ENCODE measurements at places on chromosomes 11 and 22. TPM values are rescaled to one million over a fixed set of nuclear protein-coding genes. Genes with fewer than 3 reads are reported as not detected.
A peak's percentile ranks its signal among the peaks of the same experiment; 100 is the strongest.

GRCh38 chr22:30423301-30423958 is 2.1 kb upstream of the MTFP1 start:
- peak; percentile 74 for DNase-seq

- no peak for DNase-seq
Observed at GRCh38 chr22:20968281-20968977, 1.4 kb downstream of the AIFM3 start.

DNA sequence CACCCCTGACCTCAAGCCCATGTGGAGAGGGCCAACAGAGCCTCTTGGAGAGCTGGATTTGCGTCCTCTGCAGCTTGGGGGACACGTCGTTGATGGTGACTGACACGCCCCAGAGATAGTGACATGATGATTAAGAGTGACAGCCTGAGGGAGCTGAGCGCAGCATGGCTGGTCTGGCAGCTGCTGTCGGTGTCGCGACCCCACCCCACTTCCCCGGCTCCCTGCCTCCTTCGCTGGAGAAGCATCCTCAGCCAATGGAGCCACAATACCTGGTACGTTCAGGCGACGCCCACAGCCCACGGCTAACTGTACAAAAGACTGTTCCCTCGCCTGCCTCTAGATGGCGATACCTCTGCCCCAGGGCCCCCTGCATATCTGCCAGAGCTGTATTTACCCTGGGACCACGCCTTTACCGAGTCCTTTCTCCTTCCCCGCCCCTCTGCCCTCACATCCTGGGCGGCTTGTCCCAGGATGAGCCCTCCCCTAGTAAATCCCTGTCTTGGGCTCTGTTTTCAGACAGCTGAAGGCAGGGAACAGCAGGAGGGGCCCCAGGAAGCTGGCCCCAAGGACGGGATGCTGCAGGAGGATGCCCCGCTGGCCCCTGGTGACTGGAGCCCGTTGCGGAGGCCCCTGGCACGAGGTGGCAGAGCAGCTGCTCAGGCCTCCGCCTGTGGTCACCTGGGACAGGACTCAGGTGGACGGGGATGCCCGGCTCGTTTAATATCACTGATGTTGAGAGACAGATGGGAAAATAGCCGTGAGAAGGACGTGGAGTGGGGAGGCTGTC is 90.6 kb downstream of the RPS6KA4 start:
- no peak for DNase-seq

DNA sequence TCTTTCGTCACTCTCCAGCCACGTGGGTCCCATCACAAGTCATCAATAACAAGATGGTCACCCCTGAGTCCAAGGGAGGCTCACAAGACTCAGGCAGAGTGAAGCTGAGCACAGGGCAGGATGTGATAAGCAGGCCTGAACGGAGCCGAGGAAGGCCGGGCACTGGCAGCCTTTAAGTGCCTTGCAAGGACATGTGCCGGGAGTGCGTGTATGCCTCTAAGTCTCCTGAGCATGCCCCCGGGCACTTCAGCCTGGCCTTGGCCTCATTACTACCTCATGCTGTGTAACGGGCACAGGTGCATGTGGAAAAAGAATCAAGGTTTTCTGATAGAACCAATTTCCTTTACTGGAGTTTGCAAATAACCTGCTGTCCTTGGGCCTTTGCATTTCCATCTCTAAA is 55.8 kb downstream of the UBASH3B start:
- no peak for DNase-seq

DNA sequence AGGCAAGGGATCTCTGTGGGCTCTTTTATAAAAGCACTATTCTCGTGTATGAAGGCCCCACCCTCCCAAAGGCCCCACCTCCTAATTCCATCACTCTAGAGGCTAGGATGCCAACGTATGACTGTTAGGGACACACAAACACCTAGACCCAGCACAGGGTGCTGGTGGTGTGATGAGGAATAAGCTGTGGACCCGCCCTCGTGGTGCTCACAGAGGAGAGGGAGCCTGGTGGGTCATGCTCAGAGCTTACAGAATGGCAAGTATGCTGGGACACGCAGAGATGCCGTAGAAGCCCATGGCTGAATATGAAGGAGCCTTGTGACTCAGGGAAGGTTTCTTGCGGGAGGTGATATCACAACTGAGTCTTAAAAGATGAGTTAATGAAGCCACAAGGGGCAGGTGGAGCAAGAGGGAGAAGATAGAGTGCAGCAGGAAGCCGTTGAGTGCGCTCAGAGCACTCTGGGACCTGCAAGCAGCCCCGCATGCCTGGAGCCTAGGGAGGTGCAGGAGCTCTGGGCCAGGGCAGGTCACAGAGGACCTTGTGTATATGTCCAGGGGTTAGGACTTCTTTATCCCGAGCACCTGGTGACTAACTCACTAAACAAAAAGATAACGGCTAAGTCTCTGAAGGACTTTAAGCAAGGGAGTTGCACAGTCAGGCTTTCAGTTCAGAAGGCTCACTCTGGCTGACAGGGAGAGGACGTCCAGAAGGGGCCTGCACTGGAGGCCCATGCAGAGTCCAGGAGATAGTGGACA is 160.9 kb downstream of the TRIM29 start:
- DNase-seq = no peak

- DNase-seq = no peak
Observed at GRCh38 chr11:68076371-68077042, 37.7 kb downstream of the TCIRG1 start.

DNA sequence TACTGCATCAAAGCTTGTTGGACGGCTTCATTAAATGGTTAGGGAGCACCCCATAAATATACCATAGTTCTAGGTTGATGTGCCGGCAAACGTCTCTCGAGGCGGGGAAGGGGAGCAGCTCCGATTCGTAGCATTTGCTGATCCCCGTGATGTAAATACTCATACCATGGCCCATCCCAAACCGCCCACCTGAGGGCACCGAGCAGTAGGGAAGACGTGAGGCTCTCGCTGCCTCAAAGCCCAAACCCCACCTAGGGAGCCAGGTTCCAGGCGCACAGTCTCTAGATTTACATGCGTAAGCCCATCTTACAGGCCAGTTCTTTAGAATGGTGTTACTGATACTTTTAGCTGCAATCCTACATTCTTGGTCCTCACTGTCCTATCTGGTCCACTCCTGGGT is 124.0 kb downstream of the FEZ1 start:
- no peak for DNase-seq

DNA sequence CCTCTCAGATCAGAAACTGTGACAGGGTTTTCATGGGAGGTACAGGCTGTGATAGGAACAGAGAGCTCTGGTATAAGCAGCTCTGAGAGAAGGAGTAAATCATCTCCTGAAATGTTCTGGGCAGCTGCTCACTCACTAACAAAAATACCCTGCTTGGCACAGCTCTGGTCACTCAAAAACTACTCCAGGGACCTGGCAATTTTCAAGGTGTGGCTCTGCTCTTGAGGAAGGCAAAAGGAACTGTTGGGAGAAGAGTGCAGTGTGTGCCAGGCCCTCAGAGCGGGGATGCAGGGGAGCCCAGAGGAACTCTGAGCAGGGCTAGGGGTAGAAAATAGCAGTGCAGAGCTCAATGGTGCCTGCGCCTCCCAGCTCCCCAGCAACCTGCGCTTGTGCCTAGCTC is 180.5 kb upstream of the ZBED5 start:
- no peak for DNase-seq

GRCh38 chr11:83819931-83820549 is 533.9 kb upstream of the CCDC90B start:
- DNase-seq = no peak

- DNase-seq = no peak
Observed at GRCh38 chr11:85791409-85791990, 19.4 kb downstream of the SYTL2 start.

DNA sequence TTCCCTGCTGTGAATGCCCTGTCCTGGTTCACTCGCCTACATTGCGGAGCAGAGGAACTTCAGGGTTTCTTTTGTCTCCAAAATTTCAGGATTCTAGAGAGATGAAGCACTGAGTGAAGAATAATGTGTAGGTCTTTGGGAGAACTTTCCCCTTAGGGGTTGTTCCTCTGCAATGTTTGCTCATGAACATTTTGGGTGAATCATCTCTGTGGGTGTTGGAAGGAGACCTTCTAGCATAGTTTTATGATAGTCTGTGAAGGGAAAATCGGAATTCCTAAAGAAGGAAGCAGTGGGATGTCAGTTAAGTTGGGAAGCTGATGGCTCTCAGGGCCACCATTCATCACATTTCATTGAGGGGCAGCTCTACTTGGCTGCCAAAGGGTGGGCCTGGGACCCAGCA is 64.8 kb downstream of the MIAT start:
- no peak for DNase-seq

GRCh38 chr11:22730319-22730718 is 63.9 kb downstream of the GAS2 start:
- DNase-seq = no peak

DNA sequence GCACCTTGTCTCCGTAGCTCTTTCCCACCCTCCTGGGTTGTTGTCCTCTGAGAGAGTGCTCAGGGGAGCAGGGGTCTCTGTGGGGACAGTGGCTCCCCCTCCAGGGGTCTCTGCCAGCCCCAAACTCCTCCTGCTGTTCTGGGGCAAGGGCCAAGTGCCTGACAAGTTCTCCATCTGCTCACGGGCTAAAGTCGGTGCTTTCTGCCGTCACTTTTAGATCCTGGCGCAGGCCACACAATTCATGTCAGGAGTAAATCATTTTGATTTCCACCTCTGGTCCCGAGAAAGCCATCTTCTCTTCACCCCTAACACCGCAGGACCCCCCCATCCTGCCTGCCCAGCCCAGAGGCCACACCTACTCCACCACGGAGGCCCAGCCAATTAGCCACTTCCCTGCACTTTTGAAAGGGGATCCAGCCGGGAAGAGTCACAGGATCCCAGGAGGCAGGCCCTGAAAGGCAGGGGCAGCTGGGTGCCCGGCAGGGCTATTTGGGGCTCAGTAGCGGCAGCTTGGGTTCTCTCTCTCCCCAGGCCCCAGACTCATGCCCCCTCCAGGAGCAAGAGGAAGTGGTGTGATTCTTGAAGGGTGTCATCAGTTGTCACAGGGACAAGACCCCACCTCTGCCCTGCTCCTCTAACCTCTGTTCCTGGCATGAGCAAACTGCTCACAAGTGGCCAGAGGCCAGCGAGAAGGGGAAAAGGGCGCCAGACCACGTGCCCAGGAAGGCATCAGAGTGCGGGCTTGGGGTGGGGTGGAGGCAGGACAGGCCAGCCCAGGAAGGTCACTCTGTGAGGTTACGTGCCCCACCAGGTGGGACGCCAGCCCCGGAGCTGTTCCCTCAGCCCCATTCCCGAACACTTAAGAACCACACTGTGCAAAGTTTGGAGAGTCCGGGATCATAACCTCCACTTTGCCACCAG is 1.3 kb downstream of the MACROD1 start:
- DNase-seq = no peak

GRCh38 chr11:96215110-96215782 is 127.7 kb downstream of the MAML2 start:
- no peak for DNase-seq

The DUSP8 gene
- total RNA-seq = 16.1 TPM

The RIC3 gene
- total RNA-seq = 12.0 TPM

The BRSK2 gene
- total RNA-seq = 8.6 TPM

The PARVG gene
- total RNA-seq = 0.21 TPM

The KDM4D gene
- 2.4 TPM for total RNA-seq

The MYO7A gene
- total RNA-seq = 2.8 TPM

The RCOR2 gene
- total RNA-seq = 8.1 TPM

All from type B pancreatic cell (in vitro differentiated cells).